GM12892 (cell line): ENCODE measurements at places on chromosomes 7 and 10.

DNA sequence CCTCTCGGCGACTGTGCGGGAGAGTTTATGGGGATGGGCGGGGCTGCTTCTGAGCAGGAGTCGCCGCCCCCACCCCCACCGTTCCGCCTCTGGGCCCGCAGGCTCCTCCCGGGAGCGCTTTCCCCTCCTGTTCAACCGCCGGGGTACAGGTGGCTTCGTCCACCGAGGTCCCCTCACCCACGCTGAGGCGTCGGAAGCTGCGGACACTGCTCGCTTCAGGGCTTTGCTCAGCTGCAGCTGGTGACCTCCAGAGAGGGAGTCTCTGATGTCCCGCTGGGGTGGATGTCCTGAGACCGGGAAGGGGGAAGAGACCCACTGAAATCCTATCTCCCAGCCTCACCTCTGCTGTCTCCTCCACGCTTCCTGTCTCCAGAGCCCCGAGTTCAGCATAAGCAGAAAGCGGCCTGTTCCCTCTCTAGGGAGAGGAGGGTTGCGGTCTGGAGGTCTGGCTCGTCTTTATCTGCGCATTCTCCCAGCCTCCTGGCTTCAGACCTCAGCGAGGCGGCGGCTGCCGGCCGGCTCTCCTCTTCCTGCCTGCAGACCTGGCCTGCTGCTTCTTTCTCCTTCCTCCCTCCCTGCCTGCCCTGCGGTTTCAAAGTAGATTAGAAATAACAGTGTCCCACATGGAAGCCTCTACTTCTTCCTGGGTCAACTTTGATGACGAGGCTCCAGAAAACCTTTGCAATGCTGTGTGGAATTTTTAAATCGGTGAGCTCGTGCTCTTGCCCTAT, 1.8 kb downstream of the CYP2E1 start:
- no peak for DNase-seq

DNA sequence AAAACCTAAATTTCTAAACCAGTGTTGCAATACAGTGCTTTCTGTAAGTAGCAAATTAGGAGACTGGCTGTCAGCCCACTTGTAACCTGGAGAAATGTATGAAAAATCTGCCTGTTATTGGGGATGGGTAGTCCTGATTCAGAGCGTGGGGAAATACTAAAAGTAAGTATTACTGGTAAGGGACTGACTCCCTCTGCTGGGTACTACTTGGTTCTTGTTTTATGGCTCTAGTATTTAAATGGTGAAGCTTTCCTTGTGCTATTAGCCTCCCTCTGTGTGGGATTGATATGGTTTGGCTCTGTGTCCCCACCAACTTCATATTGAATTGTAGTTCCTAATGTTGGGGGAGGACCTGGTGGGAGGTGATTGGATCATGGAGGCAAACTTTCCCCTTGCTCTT, 886.1 kb downstream of the SORCS1 start:
- no peak for DNase-seq

- DNase-seq: no peak
These were observed 15.7 kb downstream of the SEPTIN7 start for GRCh38 chr7:35816514-35816913.

- DNase-seq: no peak
These were observed 266.2 kb downstream of the SLC25A13 start for GRCh38 chr7:96055717-96056116.

- DNase-seq: no peak
These were observed 42.3 kb upstream of the STEAP1B start for GRCh38 chr7:22542254-22542653.

DNA sequence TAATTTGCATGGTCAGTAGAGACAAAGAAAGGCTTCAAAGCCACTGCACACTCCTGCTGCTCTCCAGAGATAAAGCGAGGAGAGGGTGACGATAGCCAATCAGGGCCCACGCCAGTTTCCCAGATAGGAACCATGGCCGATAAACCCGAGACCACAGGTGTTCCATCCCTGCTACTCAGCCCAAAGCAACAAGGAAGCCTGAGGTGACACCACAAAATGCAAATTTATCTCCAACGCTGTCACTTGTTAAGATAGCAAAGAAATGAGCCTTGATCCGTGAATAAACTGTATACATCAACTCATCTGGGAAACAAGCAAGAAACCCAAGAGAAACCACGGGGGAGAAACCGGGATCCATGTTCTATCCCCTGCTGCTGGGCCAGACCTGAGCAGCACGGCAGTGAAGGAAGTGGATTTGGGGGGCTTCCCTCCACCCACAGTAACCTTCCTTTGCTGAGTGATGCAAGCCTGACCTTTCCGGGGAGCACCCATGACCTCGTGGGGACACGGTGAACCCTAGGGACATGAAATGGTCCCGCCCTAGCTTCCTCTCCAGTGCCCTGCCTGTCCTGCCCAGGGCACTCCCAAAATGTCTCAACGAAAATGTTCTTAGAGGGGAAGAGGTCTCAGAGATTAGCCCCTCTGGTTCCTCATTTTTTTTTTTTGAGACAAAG, 164.6 kb downstream of the PTPRN2 start:
- DNase-seq: no peak

DNA sequence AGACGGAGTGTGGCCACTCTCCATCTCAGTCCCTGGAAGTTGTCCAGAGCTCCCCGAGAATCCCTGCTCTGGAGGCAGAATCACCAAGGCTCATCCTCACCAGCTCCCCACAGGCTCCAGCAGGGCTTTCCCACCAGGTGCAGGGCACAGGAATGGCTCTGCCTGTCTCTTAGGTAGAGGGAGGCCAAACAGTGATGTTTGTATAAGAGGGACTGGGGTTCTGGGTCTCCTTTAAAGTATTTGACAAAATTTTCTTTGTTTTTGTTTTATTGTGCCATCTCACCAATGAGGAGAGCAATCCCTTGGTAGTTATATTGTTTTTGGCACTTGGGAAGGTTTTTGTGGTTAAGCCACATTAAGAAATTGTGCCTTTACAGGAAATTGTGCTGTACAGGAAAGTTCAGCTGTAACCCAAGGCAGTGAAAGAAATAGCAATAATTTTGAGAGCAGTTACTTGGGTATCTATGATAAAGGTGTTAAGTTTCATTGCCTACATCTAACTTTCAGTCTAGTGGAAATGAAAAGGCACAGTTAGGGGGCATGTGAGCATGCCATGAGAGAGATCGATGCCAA, 219.3 kb upstream of the PRSS58 start:
- no peak for DNase-seq

GRCh38 chr7:153385502-153385901, 626.0 kb downstream of the ACTR3B start:
- DNase-seq: no peak

DNA sequence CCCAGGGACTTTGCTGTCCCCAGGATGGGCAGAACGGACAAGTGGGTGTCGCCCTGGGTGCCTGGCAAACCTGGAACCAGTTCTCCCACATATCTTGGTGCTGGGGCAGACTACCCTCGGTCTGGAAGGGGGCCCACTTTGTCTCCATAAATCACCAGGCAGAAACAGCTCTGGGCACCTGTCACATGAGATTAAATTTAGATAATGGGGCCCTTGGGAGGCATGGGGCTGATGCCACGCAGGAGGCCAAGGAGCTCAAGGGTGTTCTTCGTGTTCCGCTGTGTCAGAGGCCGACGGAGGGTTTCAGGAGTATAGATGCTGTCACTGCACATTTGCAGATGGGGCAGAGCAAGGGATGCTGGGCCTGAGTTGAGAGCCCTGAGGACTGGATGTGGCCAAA, 72.7 kb downstream of the TMEM130 start:
- DNase-seq: no peak

DNA sequence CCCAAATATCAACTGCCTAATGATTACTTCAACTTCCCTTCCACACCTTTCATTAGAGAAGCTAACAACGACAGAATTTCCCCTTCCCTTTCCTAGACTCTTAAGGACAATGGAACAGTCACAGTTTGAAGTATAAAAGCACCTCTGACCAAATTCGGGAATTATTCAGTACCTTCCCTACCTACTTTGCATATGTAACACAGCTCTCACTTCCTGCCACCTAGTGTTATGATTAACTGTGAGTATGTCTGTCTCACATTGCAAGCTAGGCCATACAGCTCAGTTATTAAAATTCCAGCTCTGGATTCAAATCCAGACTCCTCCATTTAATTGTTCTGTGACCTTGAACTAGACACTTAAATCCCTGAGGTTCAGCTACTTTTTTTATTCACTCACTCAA, 44.8 kb upstream of the HPSE2 start:
- no peak for DNase-seq

GRCh38 chr10:106540645-106541044, 623.9 kb downstream of the SORCS1 start:
- DNase-seq: no peak
